ENCODE measurements at places on chromosomes 1 and 21. TPM values are rescaled to one million over a fixed set of nuclear protein-coding genes. Genes with fewer than 3 reads are reported as not detected.

Gene OR2T29
- polyA plus RNA-seq: not detected

DNA sequence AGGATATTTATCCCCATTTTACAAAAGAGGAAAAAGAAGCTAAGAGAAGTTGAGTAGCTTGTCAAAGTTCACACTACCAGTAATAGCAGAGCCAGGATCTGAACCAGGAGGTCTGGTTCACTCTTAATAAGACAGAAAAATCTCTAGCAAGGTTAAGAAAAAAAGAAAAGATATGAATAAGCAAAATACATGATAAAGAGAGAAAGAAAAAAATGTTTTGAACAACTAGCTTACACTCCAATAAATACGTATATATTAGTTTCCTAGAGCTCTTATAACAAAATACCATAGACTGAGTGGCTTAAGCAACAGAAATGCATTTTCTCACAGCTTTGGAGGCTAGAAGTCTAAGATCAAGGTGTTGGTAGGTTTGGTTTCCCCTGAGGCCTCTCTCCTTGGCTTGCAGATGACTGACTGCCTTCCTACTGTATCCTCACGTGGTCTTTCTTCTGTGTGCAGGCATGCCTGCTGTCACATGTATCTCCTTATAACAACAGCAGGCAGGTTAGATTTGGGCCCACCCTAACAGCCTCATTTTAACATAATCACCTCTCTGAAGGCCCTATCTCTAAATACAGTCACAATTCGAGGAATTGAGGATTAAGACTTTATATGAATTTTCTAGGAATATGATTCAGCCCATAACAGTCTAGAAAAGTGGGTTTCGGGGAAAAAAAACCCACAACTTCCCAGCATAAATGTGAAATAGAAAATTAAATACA, 60.4 kb downstream of the LEPR start:
- no peak for DNase-seq

DNA sequence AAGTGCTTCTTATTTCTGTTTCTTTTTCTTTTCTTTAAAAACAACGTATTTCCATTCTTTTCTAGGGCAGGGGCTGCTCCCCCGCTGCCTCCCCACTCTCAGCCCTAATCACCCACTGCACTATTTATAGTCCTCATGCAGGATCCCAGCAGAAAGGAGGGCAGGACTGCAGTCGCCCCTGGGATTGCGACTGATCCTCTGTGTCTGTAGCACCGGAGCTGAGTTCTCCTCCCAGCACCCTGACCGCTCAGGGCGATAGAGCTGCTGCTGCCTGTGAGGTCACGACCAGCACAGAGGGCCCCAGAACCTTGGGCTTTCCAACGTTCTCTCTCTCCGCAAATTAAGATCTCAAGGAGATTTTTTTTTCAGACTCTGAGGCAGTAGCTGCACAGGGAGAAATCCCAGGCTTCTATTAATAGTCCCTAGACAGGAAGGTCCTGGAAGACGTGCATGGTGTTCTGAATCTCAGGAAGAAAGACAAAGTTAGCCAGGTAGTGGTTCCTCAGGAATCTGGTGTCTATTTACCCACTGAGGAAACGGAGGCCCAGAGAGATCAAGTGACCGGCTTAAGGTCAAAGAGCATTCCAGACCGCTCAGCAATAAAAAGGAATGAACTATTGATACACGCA, 46.8 kb downstream of the PRAMEF20 start:
- DNase-seq: no peak

DNA sequence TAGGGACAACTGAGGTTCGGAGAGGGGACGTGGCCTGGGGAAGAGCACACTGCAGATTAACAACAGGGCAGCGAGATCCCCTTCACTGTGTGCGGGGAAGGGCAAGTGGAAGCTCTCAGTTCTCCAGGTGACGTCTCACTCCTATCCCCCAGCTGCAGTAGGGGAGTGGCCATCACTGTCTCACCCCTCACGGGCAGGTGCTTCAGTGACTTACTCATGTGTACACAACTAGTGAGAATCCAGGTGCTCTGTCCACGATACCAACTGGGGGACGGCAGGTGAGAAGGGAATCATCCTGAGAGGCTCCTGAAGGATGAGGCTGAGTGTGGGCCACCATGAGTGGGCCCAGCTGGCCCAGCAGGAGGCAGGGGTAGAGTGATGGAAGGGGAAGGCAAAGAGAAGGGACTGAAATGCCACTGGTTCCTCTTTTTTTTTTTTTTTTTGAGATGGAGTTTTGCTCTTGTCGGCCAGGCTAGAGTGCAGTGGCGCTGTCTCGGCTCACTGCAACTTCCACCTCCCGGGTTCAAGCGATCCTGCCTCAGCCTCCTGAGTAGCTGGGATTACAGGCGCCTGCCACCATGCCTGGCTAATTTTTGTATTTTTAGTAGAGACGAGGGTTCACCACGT, 25.9 kb downstream of the RHBG start:
- no peak for DNase-seq

GRCh38 chr1:107896936-107897335, 68.0 kb downstream of the VAV3 start:
- no peak for DNase-seq

Gene OR14K1
- polyA plus RNA-seq: not detected

GRCh38 chr1:175376194-175376593, 183.6 kb upstream of the KIAA0040 start:
- no peak for DNase-seq

- DNase-seq: no peak
Measured at GRCh38 chr1:35586808-35587207, 13.7 kb downstream of the TFAP2E start.

GRCh38 chr1:194512957-194513356, 1326.5 kb upstream of the B3GALT2 start:
- no peak for DNase-seq
